Sigmoid colon (tissue), 7 donors: ENCODE measurements at places on chromosomes 7 and 10. TPM values are rescaled to one million over a fixed set of nuclear protein-coding genes. Genes with fewer than 3 reads are reported as not detected.

DNA sequence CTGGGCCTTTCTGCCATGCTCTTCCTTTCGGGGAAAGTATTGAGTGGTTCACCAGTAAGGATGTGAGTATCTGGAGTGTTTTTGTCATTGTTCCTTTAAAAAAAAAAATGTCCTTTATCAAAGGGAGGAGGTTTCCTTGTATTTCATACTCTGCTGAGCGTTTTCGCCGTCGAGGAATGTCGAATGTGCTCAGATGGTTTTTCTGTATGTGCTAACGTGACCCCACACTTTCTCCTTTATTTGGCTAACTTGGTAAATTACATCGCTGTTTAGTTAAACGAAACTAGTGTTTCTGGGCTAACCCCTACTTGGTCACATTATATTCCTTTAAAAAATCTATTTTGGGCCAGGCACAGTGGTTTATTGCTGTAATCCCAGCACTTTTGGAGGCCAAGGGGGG is 45.9 kb downstream of the INPP5A start:
- H3K4me1 ChIP-seq, result peaks cover 77% of the 10 kb centered on the region
- no peaks in the 10 kb centered on the region for H3K36me3 ChIP-seq
- peak; percentile 25 for DNase-seq
- H3K4me3 ChIP-seq, result no peak overlapping the region
- peak overlapping the region; percentile 55 for H3K27ac ChIP-seq

- peak; percentile 87 for DNase-seq
- peak within 1 kb of the TSS; percentile 48 for H3K27ac ChIP-seq
- H3K27me3 ChIP-seq, result peaks cover 18% of the 10 kb centered on the region
- H3K4me1 ChIP-seq, result peaks cover 17% of the 10 kb centered on the region
These were observed at the start of gene CPVL for GRCh38 chr7:29146057-29146706. TSS of gene CPVL (minus strand) at chr7:29146537. CDS start at chr7:29121061, 25,476 bp downstream.

DNA sequence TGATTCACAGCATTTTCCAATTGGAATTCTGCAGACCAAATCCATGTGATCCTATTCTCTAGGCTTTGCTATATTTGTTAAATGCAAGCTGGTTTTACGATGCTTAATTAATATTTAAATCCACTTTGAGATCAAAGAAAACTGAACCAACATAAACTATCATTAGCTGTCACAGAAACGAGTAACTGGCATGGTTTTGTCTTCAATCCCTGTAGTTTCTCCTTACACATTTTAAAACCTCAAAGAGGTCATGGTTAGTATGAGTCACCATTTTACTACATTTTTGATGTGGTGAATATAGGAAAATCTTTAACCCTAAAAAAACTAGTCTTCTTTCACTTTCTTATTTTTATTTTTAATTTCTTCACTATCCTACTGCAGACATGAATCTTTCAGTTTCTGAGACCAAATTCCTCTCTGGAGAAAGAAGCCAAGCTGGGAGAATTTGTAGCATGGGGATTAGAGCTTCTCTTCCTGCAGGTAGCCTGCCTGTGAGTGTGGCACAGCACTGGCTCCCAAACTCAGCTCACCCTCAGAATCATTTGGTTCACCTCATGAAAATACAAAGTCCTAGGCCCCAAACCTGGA is 8.7 kb upstream of the LIPM start:
- H3K36me3 ChIP-seq, result no peaks in the 10 kb centered on the region
- DNase-seq, result no peak
- no peaks in the 10 kb centered on the region for H3K27me3 ChIP-seq
- H3K27ac ChIP-seq, result no peak overlapping the region
- no peak overlapping the region for H3K4me3 ChIP-seq

GRCh38 chr7:97130417-97131139 is 13.1 kb downstream of the SDHAF3 start:
- H3K27me3 ChIP-seq, result no peaks in the 10 kb centered on the region
- H3K27ac ChIP-seq, result no peak overlapping the region

- no peaks in the 10 kb centered on the region for H3K27me3 ChIP-seq
- H3K27ac ChIP-seq, result no peak overlapping the region
- no peaks in the 10 kb centered on the region for H3K4me1 ChIP-seq
- no peaks in the 10 kb centered on the region for H3K36me3 ChIP-seq
These were observed 194.3 kb downstream of the CCDC3 start for GRCh38 chr10:12807096-12807755.

GRCh38 chr10:32357056-32357735 is 10.2 kb upstream of the EPC1 start:
- H3K27ac ChIP-seq, result no peak overlapping the region
- no peak overlapping the region for H3K4me3 ChIP-seq
- DNase-seq, result no peak
- H3K27me3 ChIP-seq, result no peaks in the 10 kb centered on the region

- H3K27ac ChIP-seq, result no peak overlapping the region
- no peaks in the 10 kb centered on the region for H3K27me3 ChIP-seq
- H3K4me3 ChIP-seq, result no peak overlapping the region
- H3K4me1 ChIP-seq, result no peaks in the 10 kb centered on the region
These were observed 14.4 kb upstream of the APBB1IP start for GRCh38 chr10:26423722-26424121.

DNA sequence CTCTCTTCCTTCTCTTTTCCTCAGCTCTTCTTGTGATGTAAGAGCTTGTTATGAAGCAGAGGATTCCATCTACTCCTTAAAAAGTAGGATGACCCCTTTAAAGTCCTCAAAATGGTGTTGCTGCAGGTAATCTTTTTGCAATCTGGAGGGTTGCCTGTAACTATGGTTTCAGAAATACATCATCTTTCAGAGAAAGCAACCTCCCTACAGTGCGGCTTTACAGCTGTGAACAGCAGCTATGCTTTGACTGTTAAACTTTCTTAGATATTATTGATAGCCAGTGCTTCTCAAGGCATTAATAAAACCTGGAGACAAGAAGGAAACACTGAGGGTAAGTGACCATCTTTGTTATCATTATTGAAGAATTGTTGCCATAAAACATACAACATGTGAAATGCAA is 86.6 kb upstream of the MDFIC start:
- no peak for DNase-seq
- H3K4me1 ChIP-seq, result no peaks in the 10 kb centered on the region

The PDE1C gene
- 5.9 TPM for total RNA-seq

The TWIST1 gene
- total RNA-seq, result 3.9 TPM

The CALHM2 gene
- 27.4 TPM for total RNA-seq

- peaks cover 62% of the 10 kb centered on the region for H3K4me1 ChIP-seq
- H3K36me3 ChIP-seq, result peaks cover 9% of the 10 kb centered on the region
- DNase-seq, result peak; percentile 81
- H3K27me3 ChIP-seq, result no peaks in the 10 kb centered on the region
- H3K27ac ChIP-seq, result peak overlapping the region; percentile 73
These were observed 41.7 kb downstream of the VCL start for GRCh38 chr10:74039561-74040145.

The C7orf57 gene
- total RNA-seq, result not detected

The MYH16 gene
- not detected for total RNA-seq

- no peak overlapping the region for H3K4me3 ChIP-seq
- peaks cover 54% of the 10 kb centered on the region for H3K4me1 ChIP-seq
- H3K36me3 ChIP-seq, result no peaks in the 10 kb centered on the region
- no peaks in the 10 kb centered on the region for H3K27me3 ChIP-seq
These were observed 54.3 kb downstream of the EGFR start for GRCh38 chr7:55073051-55073511.

The PKD1L1 gene
- total RNA-seq, result 0.27 TPM

The PCLO gene
- 2.3 TPM for total RNA-seq

- no peak overlapping the region for H3K27ac ChIP-seq
- DNase-seq, result no peak
- no peaks in the 10 kb centered on the region for H3K36me3 ChIP-seq
These were observed 16.6 kb upstream of the RET start for GRCh38 chr10:43060291-43060690.

DNA sequence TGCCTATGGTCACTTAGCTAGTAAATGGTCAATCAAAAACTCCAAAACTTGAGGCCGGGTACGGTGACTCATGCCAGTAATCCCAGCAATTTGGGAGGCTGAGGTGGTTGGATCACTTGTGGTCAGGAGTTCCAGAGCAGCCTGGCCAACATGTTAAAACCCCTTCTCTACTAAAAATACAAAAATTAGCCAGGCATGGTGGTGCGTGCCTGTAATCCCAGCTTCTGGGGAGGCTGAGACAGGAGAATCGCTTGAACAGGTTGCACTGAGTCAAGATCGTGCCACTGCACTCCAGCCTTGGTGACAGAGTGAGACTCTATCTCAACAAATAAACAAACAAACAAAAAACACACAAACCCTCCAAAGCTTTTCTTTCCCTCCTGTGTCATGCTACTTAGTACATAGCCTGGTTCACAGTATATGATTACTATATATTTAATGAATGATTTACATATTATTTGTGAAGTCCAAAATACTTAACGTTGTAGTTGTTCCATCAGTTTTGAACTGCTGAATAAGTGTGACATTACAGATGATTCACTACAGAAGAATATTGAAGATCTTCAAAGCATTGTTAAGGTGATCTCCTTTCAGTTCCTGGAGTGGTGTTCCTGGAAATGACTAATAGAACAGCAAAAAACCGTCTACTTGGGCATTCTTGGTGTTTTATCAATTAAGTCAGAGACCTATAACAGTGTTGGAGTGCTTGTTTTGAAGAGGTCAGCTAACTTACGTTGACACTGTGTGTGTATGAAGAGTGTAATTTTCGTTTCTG is 72.9 kb downstream of the ADK start:
- H3K36me3 ChIP-seq, result no peaks in the 10 kb centered on the region
- no peak for DNase-seq
- no peaks in the 10 kb centered on the region for H3K4me1 ChIP-seq

GRCh38 chr10:48377751-48378530 is 71.5 kb downstream of the MAPK8 start:
- H3K36me3 ChIP-seq, result no peaks in the 10 kb centered on the region
- H3K4me3 ChIP-seq, result no peak overlapping the region
- no peaks in the 10 kb centered on the region for H3K27me3 ChIP-seq
- no peaks in the 10 kb centered on the region for H3K4me1 ChIP-seq
- no peak overlapping the region for H3K27ac ChIP-seq

GRCh38 chr10:98150544-98150943 is 16.1 kb downstream of the R3HCC1L start:
- H3K27me3 ChIP-seq, result no peaks in the 10 kb centered on the region
- no peak overlapping the region for H3K4me3 ChIP-seq
- H3K27ac ChIP-seq, result no peak overlapping the region
- no peaks in the 10 kb centered on the region for H3K36me3 ChIP-seq
- H3K4me1 ChIP-seq, result peaks cover 3% of the 10 kb centered on the region

The TRPV6 gene
- total RNA-seq, result not detected

- H3K27ac ChIP-seq, result no peak overlapping the region
- H3K36me3 ChIP-seq, result no peaks in the 10 kb centered on the region
- H3K4me3 ChIP-seq, result no peak overlapping the region
- no peaks in the 10 kb centered on the region for H3K27me3 ChIP-seq
These were observed 530.6 kb downstream of the PHTF2 start for GRCh38 chr7:78329001-78329655.

The ACTR3C gene
- total RNA-seq, result 2.9 TPM

DNA sequence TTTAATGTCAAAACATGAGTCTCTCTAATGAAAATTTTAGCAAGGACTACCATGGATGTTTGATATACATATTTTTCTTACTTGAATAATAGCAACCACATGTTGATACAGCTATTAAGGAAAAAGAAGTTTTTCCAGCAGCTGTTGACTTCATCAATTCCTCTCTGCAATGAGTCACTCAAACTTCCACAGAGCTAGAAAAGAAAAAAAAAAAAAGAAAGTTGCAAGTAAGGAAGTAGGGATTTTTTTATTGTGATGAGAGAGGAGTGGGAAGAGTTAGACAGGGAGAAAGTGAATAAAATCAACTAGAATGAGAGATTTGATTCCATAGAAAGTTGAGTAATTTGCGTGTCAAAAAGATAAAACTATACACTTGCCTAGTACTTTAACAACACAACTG is 46.2 kb downstream of the CAV1 start:
- H3K4me3 ChIP-seq, result no peak overlapping the region
- no peak overlapping the region for H3K27ac ChIP-seq
- H3K27me3 ChIP-seq, result no peaks in the 10 kb centered on the region
- H3K4me1 ChIP-seq, result no peaks in the 10 kb centered on the region
- no peaks in the 10 kb centered on the region for H3K36me3 ChIP-seq
- no peak for DNase-seq

The TRIM50 gene
- total RNA-seq, result 0.71 TPM

The CDH23 gene
- 3.0 TPM for total RNA-seq

DNA sequence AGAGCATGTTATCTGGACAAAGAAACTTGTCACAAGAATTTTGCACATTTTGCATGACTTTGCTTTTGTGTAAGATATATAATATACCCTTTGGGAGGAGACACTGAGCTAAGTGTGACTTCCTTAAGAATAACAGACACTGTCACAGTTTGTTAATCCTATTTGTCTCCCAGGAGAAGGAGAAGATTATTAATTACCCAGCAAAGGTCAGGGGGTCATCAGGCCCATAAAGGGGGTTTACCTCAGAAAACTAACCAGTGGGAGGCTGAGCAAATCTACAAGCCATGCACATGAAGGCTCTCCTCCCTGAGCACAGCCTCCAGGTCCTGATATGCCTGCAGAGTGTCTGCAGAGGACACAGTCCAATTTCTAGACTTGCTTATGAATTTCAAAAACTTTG is 10.1 kb upstream of the MET start:
- no peak overlapping the region for H3K4me3 ChIP-seq
- no peaks in the 10 kb centered on the region for H3K36me3 ChIP-seq
- DNase-seq, result no peak

DNA sequence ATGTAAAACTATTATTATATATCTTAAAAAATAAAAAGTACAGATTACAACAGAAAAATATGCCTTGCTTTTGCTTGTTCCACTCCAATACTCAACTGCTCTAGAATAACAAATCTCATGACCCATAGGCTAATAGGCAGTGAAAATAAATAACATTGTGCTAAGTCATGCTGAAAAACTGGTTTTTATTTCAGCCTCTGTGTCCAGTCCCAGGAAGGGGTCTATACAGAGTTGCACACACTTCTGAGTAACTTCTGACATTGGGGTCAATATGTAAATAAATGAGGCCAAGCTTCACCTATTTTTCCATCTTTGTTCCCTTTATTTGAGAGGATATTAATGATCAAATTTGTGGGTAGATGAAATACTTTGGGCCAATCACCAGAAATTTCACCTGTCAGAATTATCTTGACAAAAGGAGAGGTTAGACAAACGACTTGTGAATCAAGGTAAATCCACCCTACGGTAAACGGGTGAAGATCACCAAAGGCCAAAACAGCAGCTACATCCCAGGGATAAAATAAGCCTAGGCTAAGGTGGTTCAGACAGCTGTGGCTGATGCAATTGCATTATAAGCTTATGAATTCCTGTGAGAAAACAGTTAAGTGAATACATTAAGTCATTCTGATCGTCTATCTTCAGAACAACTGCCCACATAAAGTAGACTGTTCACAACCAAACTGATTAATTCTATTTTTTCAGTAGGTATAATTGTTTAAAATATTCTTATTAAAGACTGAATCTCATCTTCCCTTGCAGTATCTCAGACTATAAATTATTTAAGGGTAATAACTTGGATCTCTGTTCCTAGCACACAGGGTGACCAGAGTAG is 87.5 kb downstream of the UBE2H start:
- H3K27ac ChIP-seq, result peak overlapping the region; percentile 75
- no peaks in the 10 kb centered on the region for H3K36me3 ChIP-seq
- DNase-seq, result no peak
- H3K4me1 ChIP-seq, result peaks cover 76% of the 10 kb centered on the region
- no peak overlapping the region for H3K4me3 ChIP-seq

GRCh38 chr10:61454541-61454940 is 1.4 kb upstream of the TMEM26 start:
- no peak for DNase-seq
- peaks cover 14% of the 10 kb centered on the region for H3K27me3 ChIP-seq
- H3K27ac ChIP-seq, result no peak overlapping the region
- no peak overlapping the region for H3K4me3 ChIP-seq
- peaks cover 12% of the 10 kb centered on the region for H3K4me1 ChIP-seq

- H3K27me3 ChIP-seq, result no peaks in the 10 kb centered on the region
- H3K4me3 ChIP-seq, result no peak overlapping the region
- no peaks in the 10 kb centered on the region for H3K36me3 ChIP-seq
- H3K4me1 ChIP-seq, result peaks cover 1% of the 10 kb centered on the region
These were observed 14.7 kb upstream of the PRKAR2B start for GRCh38 chr7:107029764-107030286.
